Esophagus muscularis mucosa (tissue), 4 donors: ENCODE measurements at places on chromosomes 6 and 20. TPM values are rescaled to one million over a fixed set of nuclear protein-coding genes. Genes with fewer than 3 reads are reported as not detected.

DNA sequence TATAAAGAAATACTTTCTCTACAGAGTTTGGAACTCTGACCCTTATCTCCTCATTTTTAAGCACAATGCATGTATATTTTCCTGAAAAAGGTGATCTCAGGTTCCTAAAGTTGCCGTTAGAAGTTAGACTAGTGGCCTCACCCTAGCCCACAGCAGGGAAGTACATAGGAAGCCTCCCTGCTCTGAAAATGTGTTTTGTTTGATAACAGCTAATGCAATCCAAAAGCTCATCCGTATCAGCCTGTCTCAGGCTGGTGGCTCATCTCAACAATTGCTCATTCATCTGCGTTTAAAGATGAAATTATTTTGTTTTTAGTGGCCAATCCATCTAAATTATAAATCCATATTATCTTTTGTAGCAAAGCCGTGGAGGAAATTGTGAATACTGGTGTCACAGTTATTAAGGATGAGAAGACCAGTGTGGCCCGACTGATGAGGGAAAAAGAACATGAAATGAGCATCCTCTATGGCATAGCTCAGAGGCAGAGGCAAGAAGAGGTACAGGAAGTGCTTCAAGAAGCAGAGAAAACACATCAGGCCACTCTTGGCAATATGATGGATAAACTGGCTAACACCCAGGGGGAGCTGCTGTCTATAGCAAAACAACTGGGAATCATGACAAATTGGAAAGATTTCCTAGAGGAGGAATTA lies 20.1 kb downstream of the C6orf163 start:
- DNase-seq, result no peak

DNA sequence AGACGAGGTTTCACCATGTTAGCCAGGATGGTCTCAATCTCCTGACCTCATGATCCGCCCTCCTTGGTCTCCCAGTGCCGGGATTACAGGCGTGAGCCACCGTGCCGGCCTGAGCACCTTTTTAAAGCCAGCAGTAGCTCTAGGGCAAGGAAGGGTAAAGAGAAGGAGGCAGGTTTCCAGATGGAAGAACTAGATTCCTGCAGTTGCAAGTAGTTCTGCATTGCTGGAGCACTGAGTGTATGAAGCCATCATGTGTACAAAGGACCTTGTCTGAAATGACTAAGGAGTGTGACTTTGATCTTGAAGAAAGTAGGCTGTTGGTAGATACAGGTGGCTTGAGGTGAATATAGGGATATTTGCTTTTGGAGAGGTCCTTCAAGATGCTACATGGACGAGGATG lies 4.2 kb downstream of the OR2A4 start:
- no peak for DNase-seq

DNA sequence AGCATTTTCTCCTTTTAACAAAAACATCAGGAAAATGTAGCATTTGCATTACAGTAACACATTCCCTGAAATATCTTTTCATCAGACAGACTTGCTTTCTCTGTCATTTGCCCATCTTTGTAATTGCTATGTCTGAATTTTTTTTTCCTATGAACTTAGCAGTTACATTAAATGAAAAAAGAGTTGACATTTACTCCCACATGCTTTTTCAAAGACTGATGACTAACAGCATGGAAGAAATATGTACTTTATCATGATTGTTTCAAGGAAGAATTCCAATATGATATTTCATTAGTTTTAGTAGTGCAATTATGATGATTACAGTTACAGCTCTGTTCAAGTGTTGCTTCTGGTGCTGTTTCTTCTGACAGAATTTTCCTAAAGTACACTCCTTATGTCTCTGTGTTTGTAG lies 864.5 kb upstream of the MAN1A1 start:
- DNase-seq, result no peak

DNA sequence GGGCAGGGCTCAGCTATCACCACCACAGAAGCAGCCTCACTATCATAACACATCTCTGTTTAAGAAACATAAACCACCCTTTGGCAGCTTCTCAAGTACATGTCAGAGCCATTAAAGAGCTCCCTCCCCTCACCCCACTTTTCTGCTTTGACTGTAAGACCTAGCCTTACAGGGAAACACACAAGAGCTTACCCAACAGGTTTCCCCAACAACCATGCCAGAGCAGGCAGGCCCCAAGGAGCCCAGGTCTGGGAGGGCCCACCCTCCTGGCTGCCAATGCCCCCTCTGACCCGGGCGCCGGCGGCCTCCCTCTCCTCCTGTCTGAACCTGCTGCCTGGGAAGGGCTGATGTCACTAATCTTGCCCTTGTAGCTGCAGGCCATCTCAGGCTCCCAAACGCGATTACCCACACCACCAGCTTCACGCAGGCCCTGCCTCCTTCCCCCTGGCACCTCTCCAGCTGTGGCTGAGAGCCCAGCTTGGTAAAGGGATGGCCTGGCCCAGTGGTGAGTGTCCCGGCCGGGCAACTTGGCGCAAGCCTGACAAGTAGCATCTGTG lies 402.0 kb downstream of the MAFB start:
- DNase-seq, result no peak

- DNase-seq, result no peak
Measured at GRCh38 chr6:15659181-15659580, 3.6 kb downstream of the DTNBP1 start.

DNA sequence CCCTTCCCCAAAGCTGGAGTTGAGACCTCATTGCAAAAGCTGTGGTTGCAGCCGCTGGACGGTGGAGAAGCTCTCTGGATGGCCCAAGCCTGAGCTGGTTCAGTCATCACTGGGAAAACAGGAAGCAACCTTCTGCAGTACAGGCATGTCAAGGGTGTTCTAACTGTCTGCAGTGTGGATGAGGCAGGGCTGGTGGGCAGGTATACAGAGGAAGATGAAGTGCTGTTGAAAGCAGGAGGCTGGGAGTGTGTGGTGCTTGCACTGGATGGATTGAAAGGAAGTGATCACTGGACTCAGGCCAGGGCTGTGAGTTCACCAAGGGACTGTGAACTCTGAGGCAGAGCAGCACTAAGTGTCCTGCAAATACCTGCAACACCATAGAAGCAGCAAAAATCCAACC lies 89.0 kb upstream of the NOX3 start:
- no peak for DNase-seq

GRCh38 chr6:93453956-93454355 lies 34.6 kb upstream of the EPHA7 start:
- DNase-seq, result no peak

GRCh38 chr6:151773382-151773781 lies 34.1 kb upstream of the ESR1 start:
- DNase-seq, result no peak

DNA sequence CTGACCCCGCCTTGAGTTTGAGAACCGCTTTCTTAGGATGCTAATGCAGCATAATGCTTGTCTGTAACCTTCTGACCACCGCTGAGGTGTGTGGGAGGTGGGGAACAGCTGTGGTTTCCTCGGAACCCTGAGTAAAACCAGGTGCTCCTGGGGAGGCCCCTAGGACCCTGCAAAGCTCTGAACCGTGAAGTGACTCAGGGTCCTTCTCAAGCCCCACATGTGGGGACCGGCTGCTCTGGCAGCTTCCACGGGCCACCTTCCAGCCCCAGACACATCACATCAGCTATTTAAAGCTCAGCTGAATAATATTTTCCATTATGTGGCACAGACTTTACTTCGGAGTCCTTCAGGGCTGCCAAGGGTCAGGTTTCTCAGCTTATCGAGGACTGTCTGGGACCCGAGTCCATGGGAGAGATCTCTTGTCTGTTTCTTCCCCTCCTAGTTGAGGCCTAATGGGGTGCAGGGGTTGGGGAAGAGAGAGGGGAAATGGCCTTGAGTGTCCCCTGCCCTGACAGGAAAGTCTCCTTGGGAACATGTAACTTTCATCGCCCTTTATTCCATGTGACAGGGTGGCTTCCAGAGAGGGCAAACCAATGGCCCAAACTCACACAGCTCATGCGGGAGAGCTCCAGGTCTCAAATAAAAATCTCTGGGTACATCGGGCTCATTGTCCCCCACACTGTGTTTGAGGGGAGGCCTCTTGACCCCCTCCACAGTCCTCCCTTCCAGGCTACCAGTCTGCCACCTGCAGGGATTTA lies 186.1 kb upstream of the SLC24A3 start:
- DNase-seq, result peak; percentile 79

DNA sequence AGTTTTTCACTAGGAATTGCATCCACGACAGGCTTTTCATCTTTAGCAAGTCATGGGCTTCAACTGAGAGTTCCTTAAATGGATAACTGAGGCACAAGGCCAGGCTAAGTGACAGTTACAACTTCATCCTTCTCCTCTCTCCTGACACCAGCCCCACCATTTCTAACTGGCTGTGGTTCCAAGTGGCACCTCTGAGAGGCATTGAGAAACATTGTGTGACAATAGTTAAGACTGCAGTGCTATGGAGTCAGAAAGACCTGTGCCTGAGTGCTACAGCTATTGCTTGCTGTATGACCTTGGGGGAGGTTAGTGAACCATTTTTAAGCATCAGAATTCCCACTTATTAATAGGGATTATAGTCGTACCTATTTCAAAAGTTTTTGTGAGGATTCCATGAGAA lies 26.2 kb upstream of the MLIP start:
- no peak for DNase-seq

DNA sequence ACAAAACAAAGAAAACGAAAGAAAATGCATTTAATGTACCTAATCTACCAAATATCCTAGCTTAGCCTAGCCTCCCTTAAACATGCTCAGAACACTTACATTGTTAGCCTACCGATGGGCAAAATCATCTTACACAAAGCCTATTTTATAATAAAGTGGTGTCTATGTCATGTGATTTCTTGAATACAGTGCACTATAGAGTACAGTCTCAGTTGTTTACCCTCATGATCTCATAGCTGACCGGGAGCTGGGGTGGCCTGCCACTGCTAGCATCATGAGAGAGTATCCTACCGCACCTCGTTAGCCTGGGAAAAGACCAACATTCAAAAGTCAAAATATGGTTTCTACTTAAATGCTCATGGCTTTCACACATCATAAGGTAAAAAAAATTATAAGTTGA lies 16.6 kb downstream of the GCNT2 start:
- no peak for DNase-seq

- DNase-seq, result no peak
Measured at GRCh38 chr6:52503323-52503747, 73.5 kb downstream of the TRAM2 start.

Gene ZBTB24
- total RNA-seq, result 5.9 TPM

Gene PAX1
- total RNA-seq, result not detected

Gene CCDC170
- 1.5 TPM for total RNA-seq

Gene SLC22A16
- total RNA-seq, result 0.50 TPM

Gene ADGRF4
- total RNA-seq, result 0.52 TPM

Gene C6orf15
- total RNA-seq, result not detected

Gene VGLL2
- total RNA-seq, result not detected

Gene PBOV1
- total RNA-seq, result not detected

Gene GSTA2
- total RNA-seq, result not detected

Gene LY6G6C
- not detected for total RNA-seq
